ENCODE measurements at places on chromosomes 1 and 21. TPM values are rescaled to one million over a fixed set of nuclear protein-coding genes. Genes with fewer than 3 reads are reported as not detected.

Gene IL6R
- 4.1 TPM for total RNA-seq

Gene VTCN1
- not detected for total RNA-seq

Gene TNFRSF1B
- 20.8 TPM for total RNA-seq

Gene NDUFS5
- 1,307 TPM for total RNA-seq

Gene ZFP69
- total RNA-seq: 3.2 TPM

Gene KRTAP10-6
- not detected for total RNA-seq

Gene ABCG1
- 20.2 TPM for total RNA-seq

Gene TBX19
- total RNA-seq: 0.46 TPM

Gene FOXE3
- not detected for total RNA-seq

Gene RIPPLY3
- not detected for total RNA-seq

Gene CLCA1
- total RNA-seq: not detected

Gene VANGL2
- total RNA-seq: not detected

Gene DEPDC1
- 21.1 TPM for total RNA-seq

Gene PIGR
- total RNA-seq: not detected

Gene C1QA
- total RNA-seq: not detected

Gene CELA2A
- not detected for total RNA-seq

Gene CFAP107
- not detected for total RNA-seq

Gene THEM4
- total RNA-seq: 15.7 TPM
